ENCODE measurements at places on chromosomes 6 and 20.

DNA sequence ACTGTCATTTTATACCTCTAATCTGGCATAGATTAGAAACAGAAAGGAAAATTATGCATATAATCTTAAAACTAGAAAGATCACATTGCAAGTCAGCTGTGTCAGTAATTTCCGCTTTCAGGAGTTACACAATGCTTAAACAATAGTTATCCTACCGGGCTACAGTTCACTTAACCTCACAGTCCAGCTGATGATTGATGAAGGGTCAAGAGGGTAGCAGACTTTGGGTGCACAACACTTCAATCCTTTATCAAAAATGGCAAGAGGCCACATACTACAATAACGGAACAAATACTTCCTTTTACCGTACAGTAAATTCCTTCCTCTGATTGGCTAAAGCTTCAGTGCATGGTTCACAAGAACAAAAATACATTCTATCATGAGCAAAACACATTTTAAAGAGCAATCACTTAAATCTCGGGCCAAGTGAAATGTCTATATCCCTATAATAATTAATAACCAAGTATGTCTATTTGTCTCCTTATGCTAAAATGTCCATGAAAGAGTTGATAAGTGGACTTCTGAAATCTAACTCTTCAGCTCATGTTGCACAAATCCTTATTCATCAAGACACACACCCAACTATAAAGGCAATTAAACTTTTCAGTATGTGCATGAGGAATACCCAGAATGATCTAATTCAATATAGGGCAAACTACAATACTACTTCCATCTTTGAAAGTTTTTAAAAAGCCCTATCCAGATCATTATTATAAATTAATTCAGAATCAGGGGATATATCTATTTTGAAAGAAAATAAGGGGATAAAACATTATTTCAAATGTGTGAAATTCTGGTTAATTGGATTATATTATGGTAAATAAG, 76.8 kb downstream of the HIVEP2 start:
- ATAC-seq = peak; percentile 26

DNA sequence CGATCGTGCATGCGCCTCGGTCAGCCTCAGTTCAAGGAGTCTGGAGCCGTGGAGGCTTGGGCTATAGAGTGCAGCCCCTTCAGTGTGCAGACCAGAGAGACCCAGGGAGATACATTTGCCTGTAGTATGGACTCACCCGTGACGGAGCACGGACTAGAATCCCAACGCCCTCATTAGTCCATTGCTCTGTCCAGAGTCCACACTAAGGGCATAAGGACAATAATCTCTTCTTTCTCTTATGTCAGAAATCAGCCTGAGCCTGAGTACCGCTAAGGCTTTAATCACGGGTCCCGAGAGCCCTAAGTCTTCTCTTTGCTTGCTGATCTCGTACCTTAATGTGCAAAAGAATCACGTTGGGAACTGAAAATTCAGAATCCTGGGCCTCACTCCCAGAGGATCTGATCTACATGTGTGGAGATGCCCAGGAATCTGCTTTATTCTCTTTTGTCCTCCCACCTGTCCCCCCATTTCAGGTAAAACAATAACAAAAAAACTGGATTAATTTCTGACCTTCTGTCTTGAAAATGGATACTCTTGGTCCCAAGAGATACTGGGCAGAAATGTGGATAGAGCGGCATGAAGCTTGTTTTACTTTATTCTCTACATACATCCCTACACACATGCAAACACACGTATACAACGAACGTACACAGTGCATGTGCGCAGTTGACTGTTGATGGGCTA, 671 bp downstream of the BPHL start:
- peak; percentile 21 for ATAC-seq

DNA sequence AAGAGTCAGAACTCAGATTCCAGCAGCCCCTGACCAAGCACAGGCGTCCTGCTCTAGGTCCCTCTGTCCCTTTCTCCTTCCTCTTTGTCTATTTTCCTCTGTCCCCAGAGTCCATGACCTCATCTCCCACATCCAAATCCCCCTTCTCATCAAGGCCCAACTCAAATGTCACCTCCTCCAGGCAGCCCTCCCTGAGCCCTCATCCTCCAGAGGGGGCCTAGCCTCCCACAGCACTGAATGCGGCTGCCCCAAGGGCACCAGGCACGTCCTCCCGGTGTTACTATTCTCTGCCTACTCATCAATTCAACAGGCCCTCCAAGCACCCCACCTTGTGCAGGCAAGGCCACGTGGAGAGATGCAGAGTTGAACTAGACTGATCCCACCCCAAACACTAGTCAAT, 49.7 kb downstream of the GRM4 start:
- no peak for ATAC-seq

DNA sequence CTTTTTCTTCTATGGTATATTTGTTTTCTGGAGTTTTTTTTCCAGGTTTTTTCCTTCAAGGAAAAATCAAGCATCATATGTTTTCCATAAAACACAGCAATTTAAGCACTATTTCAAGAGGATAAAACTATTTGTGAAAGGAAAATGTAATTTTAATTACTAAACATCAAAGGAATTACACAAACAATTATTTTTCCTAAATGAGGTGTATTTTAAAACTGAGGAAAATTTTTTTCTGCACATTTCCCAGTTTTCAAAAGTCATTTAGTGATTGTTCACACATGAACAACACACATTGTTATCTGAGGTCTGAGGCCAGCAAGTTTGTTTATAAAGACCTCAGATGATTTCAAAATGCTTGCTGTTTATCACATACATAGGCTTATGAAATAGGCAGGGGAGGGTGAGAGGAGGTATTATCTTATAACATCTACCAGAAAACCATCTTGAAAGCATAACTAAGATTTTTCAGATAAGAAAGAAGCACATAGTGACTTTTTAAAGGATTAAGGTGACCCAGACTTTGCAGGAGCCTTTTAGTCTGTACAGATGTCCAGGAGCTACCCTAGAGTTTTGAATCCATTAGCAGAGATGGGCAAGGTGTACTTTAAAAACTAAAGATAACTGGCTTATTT, 381.6 kb downstream of the GJA1 start:
- no peak for ATAC-seq

- ATAC-seq = no peak
These were observed 53.7 kb downstream of the JARID2 start for GRCh38 chr6:15299430-15300131.

DNA sequence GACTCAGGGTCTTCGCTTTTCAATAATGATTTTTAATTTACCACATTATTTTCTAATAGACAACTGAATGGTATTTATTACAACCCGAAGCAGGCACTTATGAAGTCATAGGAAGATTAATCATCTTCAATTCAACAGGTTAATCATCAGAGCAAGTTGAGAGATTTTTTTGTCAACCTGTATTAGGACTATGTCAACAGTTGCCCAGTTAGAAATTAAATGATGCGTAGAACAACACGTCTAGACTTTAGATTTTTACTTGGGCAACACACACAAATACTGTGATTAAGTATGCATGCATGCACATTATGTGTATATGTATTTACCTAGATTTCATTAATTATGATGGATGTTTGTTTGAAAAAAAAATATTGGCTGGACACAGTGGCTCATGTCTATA, 4.3 kb downstream of the ILRUN start:
- no peak for ATAC-seq

- no peak for ATAC-seq
These were observed 211.4 kb upstream of the RIN2 start for GRCh38 chr20:19546648-19547047.

DNA sequence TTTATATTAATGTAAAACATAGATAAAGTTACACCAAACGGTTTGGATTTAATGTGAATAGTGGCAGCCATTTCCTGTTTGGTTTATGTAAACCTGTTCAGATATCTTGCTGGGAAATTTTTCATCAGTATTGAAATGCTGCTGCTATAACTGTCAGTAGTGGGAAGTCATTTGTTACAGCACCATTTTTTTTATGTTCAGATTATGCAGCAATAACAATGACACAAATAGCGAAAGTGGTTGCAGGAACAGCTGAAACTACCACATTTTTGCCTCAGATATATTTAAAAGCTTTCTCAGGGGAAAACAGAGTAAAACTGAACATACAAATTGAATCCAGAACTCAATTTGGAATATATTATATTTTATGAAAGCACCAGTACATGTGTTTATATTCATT, 128.8 kb upstream of the SIM1 start:
- no peak for ATAC-seq
